ENCODE measurements at places on chromosomes 13 and 19. TPM values are rescaled to one million over a fixed set of nuclear protein-coding genes. Genes with fewer than 3 reads are reported as not detected.

FGF9 gene
- 18.6 TPM for polyA plus RNA-seq

OVOL3 gene
- polyA plus RNA-seq: not detected

RAX2 gene
- not detected for polyA plus RNA-seq

AMER2 gene
- polyA plus RNA-seq: 0.43 TPM

RGCC gene
- polyA plus RNA-seq: 10.7 TPM

CRLF1 gene
- 5.8 TPM for polyA plus RNA-seq

IFNL1 gene
- polyA plus RNA-seq: not detected

IL17D gene
- 10.0 TPM for polyA plus RNA-seq

GRCh38 chr13:113061796-113062425 is 43.7 kb upstream of the F7 start:
- no peak for DNase-seq

- no peak for DNase-seq
These were observed 140.9 kb downstream of the TBC1D4 start for GRCh38 chr13:75341028-75341427.

GRCh38 chr13:94550062-94550738 is 45.8 kb downstream of the TGDS start:
- no peak for DNase-seq

DNA sequence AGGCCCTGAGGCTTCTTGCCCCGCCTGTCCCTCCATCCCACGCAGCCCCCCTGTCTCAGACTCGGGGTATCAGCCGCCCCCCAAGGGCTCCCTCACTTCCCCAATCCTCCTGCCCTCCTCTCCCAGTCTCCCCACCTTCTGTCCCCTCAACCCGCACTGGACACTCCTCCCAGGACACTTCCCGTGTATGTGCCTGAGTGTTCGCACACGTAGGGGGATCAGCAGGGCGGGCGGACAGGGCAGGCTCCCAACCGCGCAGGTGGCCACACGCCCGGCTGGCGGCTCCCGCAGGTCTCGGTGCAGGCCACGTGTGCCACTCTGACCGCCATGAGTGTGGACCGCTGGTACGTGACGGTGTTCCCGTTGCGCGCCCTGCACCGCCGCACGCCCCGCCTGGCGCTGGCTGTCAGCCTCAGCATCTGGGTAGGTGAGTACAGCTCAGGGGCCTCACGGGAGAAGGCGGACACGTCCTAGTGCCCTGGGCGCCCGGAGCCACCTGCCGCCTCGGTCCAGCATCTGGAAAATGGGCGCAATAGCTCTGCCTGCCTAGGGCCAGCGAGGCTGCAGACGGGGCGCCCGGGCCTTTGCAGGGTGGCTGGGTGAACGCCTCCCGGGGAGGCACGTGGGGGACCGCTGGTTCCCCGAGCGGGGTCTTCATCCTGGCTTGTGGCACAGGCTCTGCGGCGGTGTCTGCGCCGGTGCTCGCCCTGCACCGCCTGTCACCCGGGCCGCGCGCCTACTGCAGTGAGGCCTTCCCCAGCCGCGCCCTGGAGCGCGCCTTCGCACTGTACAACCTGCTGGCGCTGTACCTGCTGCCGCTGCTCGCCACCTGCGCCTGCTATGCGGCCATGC is 2.3 kb downstream of the KISS1R start:
- no peak for DNase-seq

DNA sequence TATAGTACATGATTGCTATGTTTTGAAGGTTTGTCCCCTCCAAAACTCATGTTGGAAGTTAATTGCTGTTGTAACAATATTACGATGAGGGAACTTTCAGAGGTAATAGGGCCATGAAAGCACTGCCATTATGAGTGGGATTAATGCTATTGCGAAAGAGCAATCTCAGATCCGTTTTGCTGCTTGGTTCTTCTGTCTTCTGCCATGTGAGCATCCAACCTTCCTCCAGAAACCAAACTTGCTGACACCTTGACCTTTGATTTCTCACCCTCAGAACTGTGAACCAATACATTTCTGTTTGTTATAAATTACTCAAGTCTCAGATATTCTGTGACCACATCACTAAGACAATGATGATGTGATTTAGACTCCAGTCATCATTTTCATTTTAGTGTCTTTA is 2590.9 kb downstream of the PCDH9 start:
- no peak for DNase-seq

GRCh38 chr13:31631071-31631470 is 108.3 kb upstream of the RXFP2 start:
- no peak for DNase-seq

- no peak for DNase-seq
These were observed 1718.9 kb upstream of the MIR17HG start for GRCh38 chr13:89628567-89628966.

GRCh38 chr19:10601999-10602329 is 14.9 kb upstream of the AP1M2 start:
- no peak for DNase-seq

- no peak for DNase-seq
These were observed 1202.0 kb downstream of the EFNB2 start for GRCh38 chr13:105333416-105333815.

GRCh38 chr13:39684531-39685137 is 29.2 kb downstream of the COG6 start:
- peak; percentile 25 for DNase-seq

DNA sequence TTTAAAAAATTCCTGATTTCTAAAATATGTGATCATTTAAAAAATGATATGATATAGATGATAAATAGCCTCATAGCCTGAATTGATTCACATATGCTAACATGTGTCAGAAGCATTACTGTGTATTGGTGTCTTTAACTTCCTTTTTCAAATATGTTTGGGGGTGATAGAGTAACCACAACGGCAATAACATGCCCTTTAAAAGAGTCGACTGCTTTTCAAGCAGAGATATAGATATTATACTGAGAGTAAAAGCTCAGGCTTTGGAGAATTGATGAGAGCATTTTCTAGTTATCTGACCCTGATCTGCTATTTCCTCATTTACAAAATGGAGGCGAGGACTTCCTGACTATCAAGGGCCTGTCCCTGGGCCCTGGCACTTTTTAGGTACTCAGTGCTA is 260.5 kb downstream of the DCT start:
- DNase-seq: no peak

DNA sequence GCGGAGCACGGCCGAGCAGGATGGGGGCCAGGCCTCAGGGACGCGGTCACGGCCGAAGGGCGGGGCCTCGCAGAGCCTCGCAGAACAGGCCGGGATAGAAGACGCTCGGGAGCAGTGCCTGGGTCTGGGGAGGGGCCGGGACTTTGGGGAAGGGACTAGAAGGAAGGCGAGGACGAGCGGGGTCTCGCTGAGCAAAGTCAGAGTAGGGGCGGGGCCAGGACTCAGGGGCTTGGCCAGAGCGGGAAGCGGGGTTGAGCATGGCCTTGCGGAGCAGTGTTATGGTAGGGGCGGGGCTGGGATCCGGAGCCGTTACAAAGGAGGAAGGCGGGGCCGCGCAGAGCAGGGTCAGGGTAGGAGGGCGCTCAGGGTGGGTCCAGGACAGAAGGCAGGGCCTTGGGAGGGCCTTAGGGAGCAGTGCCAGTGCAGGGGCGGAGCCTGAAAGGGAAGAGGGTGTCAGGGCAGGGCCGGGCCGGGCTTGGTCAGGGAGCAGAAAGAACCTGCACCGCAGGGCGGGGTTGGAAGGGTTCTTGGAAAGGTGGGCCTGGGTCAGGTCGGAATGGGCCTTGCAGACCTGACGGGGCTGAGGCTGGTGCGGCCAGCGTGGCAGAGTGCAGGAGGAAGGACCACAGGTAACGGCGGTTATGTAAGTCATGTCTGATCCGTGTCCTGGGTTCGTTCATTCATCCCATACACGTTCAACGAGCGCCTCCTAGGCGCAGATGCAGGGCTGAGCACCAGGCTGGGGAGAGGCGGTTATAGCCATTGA is 533 bp upstream of the ATP8B3 start:
- peak; percentile 77 for DNase-seq

GRCh38 chr13:50129081-50129705 is 113.9 kb downstream of the KCNRG start:
- DNase-seq: no peak

GRCh38 chr13:26624572-26624971 is 67.1 kb downstream of the WASF3 start:
- no peak for DNase-seq

DNA sequence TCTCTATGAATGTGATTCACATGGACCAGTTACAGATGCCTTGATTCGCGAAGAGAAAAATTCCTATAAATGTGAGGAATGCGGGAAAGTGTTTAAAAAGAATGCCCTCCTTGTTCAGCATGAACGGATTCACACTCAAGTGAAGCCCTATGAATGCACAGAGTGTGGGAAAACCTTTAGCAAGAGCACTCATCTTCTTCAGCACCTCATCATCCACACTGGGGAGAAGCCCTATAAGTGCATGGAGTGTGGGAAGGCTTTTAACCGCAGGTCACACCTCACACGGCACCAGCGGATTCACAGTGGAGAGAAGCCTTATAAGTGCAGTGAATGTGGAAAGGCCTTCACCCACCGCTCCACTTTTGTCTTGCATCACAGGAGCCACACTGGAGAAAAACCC is 7.7 kb downstream of the ZNF543 start:
- no peak for DNase-seq

DNA sequence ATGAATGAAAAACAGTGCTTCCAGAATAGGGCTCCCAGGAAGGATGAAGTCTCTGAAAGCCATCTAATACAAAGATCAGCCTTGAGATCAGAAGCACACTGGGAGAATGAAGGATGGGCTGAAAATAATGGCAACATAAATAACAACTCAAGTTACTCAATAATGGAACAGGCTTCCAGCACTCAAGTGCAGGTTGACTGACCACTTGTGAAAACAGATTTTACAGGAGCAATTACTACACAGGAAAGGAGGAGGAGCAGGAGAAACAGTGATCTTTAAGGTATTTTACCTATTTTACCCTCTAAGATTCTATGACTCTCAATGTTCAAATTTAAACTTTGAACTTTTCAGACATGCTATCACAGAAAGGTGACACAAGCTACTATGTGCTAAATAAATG is 106.0 kb downstream of the USP12 start:
- DNase-seq: no peak

DNA sequence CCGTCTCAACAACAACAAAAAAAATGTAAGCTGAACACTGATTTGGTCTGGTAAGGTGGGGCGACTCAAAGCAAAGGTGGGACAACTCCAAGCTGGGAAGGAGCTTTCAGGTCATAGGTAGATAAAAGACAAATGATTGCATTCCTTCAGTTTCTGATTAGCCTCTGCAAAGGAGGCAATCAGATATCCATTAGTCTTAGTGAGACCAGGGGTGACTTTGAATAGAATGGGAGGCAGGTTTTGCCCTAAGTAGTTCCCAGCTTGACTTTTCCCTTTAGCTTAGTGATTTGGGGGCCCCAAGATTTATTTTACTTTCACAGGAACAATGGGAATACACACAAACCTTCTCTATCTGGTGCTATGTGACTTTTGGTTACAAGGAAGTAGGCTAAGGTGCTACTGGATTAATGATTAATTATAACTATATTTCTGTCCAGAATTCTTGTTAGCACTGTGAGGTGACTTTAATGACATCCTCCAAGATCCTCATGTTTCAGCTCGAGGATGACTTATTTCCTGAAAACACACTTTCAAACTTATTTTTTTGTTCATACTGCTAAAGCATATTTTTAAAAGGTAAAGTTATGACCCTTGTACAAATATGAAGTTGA is 10.6 kb upstream of the MTRF1 start:
- DNase-seq: no peak

DNA sequence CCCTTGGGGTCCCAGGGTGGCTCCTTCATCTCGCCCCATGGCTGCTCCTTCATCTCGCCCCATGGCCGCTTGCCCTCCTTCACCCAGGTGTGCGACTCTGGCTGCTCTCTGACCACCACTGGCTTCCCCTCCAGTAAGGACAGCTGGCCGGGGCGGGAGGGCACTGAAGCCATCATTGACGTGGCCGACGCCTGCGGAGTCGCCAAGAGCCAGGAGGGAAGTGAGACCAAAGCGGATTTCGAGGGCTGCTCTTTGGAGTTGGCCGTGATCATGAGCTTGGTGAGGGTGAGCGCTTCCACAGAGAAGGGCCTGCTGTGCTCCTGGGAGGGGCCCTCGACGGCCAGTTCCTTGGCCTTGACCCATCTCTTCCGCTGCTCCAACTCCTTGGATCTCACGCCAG is 4.0 kb upstream of the COX6B2 start:
- no peak for DNase-seq

GRCh38 chr13:99916366-99917103 is 55.0 kb downstream of the ZIC5 start:
- DNase-seq: peak; percentile 30

- DNase-seq: peak; percentile 74
These were observed at the start of gene TEAD2 for GRCh38 chr19:49362048-49362928. Gene TEAD2 (minus strand): TSS chr19:49362416. CDS start chr19:49360075, 2,341 bp downstream.

All from renal cortex interstitium (tissue), 15 donors.